ENCODE measurements at places on chromosomes 16 and 17. TPM values are rescaled to one million over a fixed set of nuclear protein-coding genes. Genes with fewer than 3 reads are reported as not detected.

- no peak for DNase-seq
Observed at GRCh38 chr17:62717589-62717855, 90.1 kb downstream of the MRC2 start.

DNA sequence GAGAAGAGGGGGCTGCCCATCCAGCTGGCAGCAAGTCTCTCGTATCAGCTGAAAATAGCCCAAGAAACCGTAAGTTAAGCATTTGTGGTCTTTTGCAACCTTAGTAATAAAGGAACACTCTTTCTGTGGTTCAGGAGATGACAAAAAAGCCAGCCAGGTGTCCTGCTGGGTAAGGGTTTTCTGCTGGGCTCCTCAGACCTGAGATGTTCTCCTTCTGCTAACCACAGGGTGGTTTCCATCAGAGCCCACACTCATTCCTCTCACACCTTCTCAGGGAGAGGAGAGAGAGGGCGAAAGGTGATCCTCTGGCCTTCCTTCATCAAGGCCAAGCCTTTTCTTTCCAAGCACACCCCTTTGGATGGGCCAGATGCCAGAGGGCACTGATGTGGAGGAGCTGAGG lies 70.7 kb downstream of the TEX14 start:
- no peak for DNase-seq

- peak; percentile 48 for DNase-seq
Observed at GRCh38 chr17:9402590-9403199, 172.9 kb downstream of the STX8 start.

DNA sequence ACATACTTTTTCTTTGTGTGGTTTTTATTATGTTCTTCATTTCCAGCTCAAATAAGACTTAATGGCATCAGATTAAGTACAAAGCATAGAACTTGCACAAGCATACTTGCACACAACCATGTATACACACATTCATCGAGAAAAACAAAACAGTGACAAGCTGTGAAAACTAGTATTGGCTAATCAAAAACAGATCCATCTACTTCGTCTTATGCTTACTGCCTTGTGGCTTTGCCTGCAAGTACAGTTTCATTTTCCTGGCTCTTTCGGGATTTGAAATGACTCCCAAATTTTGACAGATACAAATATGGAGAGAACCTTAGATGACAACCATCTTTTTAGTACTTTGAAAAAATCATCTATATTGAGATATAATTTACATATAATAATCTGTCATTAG lies 338.3 kb downstream of the BCAS3 start:
- DNase-seq = no peak

DNA sequence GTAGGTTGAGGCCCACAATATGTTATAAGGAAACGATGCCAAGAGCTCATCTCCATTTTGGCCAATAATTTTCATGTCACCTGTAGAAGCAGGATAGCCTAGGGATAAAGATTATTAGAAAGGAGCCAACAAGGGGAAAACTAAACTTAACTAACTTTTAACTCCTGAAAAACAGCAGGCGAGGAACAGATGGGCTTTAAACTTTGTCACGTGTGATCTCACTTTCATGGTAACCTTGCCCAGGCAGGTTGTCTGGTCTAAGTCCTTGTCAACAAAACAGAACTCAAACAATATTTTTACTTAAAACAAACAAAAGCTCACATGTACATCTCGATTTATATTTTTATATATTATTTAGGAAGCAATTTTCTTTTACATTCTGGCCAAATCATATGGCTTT lies 1672.0 kb downstream of the TP53TG3F start:
- no peak for DNase-seq

GRCh38 chr17:17812211-17813054 lies 24.4 kb downstream of the SREBF1 start:
- peak; percentile 73 for DNase-seq

- no peak for DNase-seq
Observed at GRCh38 chr17:43983196-43983514, 21.3 kb upstream of the NAGS start.

DNA sequence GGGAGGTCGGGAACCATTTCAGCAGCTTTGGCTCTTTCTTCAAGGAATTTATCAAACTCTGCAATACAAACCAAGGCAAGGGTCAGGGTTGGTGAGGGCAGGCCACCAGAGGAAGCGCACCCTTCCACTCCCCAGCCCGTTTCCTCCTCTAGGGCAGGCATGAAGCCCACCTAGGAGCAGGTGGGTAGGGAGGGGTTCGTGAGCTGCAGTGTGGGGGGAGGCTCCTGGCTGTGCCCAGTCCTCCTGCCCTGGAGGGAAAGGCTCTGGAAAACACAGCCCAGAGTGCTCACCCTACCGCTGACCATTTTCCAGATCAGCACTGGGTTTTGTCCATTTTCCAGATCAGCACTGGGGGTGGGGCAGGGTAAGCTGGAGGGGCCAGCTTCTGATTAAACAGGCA lies 10.9 kb upstream of the SREBF1 start:
- DNase-seq = no peak

GRCh38 chr17:78365561-78366108 lies 5.8 kb upstream of the SOCS3 start:
- no peak for DNase-seq

- no peak for DNase-seq
Observed at GRCh38 chr16:57069635-57070370, 22.6 kb upstream of the CPNE2 start.

DNA sequence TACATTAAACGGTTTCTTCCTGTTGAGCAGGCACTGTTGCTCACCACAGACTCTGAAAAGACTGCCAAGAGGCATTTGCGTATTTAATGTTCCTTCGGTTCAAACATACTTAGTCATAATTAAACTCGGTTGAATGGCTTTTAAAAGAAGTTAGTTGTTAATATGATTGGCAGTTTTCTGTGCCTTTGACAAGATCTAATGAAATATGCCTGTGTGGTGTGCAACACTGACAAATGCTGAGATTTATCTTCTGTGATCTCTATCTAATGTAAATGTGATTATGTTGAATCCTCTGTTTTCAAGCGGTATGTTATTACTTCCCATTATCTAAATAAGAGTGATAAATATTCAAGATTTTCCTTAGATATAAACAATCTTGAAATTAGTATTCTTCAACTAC lies 1046.6 kb downstream of the CDH8 start:
- DNase-seq = no peak

DNA sequence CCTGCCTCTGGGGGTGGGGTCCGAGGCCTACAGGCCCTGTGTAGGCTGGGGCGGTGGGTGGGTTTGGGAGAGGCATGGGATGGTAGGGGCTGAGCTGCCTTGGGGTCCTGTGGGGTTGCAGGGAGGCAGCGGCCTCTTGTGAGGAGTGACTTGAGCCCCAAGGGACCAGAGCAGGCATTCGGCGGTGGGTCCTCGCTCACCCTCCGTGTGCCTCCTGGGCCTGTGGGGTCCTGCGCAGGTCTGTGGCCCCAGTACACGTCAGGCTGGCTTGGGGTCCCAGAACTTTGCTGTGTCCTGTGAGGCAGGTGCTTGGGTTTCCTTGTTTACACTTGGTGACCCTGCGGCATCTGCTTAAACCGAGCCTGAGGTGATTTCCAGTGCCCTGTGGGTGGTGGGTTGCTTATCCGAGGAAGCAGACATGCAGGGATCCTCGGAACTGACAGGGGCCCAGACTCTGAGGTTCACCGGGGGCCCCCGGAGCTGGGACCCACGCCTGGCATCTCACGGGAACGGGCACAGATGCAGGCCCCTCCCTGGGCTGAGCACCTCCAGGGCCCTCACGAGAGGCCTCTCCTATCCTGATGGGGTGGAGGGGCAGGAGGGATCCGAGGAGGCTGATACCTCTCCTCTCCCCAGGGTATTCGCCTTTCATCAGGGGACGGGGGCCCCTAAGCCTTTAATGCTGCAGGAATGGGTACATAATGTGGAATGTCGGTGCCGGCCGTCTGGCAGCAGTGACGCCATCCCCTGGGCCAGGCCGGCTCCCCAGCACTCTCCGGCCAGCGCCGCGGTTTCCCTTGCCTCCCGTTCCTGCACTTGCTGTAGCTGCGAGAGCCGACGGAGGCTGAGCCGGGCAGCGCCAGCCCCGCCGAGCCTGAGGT lies 7.7 kb downstream of the METRNL start:
- no peak for DNase-seq

DNA sequence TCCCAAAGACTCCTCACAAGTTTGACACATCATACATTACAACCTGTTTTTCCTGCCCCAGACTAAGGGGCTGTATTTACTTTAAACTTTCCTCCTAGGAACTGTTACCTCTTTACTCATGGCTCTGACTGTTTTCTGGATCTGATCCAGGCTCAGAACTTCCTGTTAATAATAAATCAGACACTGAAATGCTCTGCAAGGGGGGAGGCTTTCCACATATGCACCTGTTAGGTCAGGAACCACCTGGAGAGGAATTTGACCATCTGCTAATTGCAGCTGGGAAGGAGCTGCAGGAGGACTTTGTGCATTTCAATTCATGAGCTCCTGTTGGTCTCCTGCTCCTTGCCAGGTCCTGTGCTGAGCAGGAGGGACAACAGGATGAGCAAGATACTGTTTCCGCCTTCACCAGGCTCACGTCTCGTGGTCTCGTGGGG lies 476.9 kb upstream of the CDH5 start:
- DNase-seq = no peak

LGALS9 gene
- 44.3 TPM for total RNA-seq

C16orf92 gene
- not detected for total RNA-seq

FBXO31 gene
- 29.7 TPM for total RNA-seq

MYL4 gene
- total RNA-seq = not detected

All from activated CD4-positive, alpha-beta memory T cell treated with anti-CD3 and anti-CD28 coated beads for 36 hours (primary cell).